ENCODE measurements at places on chromosomes 6 and 20.

DNA sequence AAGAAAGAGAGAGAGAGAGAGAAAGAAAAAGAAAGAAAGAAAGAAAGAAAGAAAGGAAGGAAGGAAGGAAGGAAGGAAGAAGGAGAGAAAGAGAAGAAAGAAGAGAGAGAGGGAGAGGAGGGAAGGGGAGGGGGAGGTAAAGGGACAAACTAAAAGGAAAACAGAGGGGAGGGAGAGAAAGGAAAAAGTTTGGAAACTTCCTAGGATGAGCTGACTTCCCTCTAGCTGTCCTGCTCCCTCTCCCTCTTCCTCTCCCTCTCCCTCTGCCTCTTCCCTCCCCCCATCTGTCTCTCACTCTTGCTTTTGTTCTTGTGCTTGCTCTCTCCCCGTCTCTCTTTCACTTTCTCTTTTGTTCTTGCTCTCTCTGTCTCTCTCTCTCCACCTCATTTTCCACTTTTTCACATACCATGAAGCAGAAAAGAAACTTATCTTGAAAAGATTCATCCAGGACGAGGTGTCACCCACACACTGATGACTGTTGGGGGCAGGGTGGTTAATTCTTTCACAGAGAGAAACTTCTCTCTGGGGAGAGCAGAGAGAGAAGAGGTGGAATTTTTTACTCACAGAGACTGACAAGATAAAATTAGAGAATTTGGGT lies 56.4 kb upstream of the DUSP22 start:
- DNase-seq: no peak

DNA sequence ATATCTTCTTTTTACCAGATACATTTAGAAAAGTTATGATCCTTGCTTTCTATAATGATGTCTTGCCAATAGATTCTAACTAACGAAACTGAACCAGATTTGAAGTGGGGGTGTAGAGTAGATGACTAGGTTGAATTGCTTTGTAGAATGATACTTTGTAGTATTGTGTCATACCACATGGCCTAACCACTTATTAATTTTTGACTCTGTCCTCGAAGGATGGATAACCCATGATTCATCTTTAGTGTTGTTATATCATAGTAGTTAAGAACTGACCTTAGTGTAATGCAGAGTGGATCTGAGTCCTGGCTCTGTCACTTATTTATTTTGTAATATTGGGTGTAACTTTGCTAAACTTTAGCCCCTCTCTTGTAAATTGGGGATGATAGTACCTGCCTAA lies 4.5 kb downstream of the PHF3 start:
- DNase-seq: no peak

DNA sequence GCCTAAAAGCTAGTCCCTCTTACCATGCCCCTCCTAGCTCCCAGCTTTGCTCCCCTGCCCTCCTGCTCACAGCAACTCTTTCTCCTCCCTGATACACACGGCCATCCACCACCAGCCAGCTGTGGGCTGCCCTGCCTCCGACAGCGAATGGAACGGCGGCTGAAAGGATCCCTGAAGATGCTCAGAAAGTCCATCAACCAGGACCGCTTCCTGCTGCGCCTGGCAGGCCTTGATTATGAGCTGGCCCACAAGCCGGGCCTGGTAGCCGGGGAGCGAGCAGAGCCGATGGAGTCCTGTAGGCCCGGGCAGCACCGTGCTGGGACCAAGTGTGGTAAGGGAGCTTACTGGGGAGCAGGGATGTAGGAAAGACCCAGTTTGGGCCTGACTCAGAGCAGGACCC lies 16.6 kb upstream of the ZNF76 start:
- no peak for DNase-seq

GRCh38 chr20:4918473-4918872 lies 82.8 kb downstream of the SLC23A2 start:
- DNase-seq: no peak

DNA sequence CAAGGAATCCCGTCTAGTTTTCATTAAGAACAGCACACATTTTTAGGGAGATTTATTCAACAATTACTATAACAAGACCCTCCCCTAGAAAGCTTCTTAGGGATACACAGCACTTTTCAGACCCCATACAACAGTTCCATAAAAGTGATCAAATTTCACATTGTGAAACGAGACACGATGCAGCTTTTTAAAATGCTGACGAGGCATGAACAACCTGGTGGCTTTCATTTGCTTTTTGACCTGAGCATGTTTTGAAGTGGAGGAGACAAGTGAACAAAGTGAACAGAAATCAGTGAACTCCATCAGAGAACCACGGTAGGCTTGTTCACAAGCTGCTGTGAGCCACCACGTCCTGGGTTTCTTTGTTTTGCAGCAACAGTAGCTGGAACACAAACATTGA lies 112.2 kb downstream of the PCSK2 start:
- no peak for DNase-seq

- no peak for DNase-seq
Observed at GRCh38 chr6:125246566-125246965, 55.2 kb downstream of the HDDC2 start.

GRCh38 chr6:73983367-73983766 lies 287.4 kb downstream of the CD109 start:
- no peak for DNase-seq

DNA sequence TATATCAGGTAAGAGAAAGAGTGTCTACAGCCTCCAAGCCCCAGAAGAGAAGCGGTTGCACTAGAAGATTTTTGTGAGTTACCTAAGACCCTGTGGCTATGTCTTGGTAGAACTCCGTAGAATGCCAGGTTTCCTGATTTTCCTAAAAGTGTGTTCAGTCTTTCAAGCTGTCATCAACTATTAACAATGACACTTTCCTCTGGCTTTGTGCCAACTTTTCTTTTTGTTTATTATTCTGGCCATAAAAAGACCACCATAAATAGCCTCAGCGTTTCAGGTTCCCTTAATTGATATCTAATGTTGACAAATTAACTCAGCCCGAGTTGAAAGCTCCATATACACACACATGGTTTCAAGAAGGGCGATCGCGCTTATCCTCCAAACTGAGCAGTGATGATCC lies 1.2 kb downstream of the PAK5 start:
- DNase-seq: no peak

DNA sequence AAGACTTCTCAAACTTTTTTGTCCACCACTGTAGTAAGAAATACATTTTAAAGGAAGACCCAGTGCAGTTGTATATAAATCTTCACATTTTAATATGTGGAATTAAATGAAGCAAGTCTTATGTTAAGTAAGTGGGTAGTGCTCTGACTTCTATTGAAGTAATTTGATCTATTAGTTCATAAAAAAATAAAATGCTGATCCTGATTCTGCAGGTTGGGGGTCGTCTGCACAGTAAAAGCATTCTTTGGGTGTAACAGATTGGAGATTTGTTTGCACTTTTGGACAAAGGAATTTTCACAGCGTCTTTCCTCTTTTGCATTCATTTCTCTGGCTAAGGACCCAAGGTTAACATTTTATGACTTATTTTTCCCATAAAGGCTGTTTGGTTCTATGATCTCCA lies 106.8 kb downstream of the RNF144B start:
- no peak for DNase-seq

DNA sequence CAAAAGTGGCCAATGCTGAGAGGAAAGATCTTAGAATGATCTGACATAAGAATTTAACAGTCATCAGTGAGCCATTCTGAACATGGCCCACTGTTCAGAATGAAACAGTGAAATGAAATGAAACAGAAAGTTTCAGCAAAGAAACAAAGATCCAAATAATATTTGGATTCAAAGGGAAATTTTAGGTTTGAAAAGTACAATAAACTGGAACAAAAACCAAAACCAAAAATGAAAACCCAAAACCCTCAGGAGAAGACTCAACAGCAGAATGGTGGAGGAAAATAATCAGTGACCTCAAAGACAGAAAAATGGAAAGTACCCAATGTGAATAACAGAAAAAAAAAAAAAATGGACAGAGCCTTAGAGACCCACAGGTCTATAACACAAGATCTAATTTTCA lies 66.1 kb upstream of the EMILIN3 start:
- no peak for DNase-seq

DNA sequence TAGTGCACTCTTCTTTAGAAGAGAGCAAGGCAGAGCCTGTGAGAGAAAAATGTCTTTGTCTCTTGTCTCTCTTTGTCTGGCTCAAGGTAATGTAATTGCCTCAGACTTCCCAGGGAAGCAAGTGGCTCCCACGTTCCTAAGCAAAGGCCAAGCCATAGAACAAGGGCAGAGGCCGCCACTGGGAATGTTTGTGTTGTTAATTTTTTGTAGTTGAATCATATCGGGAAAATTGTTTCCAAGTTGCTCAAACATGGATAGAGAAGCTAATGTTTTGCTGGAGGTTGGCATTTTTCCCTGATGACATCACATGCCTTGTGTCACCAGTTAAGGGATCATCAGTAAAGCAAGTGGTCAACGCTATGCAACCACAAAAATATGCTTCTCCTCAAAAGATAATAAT lies 211.5 kb upstream of the FOXA2 start:
- no peak for DNase-seq

- DNase-seq: no peak
Observed at GRCh38 chr6:37085198-37085597, 79.7 kb downstream of the FGD2 start.

DNA sequence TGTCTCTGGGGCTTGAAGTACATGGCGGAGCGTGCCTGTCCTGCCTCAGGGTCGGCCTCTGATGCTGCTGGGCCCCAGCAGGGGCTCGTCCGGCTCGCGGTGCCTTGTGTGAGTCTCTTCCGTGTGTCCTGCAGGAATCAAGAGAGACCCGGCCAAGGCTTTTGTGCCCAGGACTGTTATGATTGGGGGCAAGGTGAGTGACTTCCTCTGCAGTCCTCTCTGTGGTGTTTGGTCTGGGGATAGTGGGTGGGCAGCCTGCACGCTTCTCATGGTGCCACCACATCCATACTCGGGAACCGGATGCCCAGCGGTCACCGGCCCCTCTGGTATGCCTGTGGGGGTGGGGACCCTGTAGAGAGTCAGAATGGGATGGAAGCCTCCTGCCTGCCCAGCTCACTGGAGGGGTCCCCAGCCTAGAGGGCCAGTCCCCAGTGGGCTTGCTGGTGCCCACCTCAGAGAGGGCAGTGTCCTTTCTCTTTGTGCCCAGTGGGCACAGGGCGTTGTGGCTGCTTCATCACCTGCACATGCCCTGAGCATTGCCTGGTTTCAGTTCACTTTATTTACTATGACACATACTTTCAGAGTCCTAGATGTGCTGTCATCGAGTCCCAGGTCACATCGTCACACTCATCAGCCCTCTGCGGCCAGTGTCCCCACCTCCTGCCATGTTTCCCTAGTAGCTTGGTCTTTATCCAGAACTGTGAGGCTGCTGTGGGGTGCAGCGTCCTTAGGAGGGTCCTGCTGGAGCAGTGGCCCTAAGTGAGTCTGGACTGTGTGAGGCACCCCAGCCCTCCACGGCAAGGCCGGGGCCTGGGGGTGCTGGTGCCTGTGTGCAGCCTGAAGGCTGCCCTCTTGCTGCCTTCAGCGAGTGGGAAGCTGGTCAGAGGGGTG lies 40.7 kb downstream of the PYGB start:
- no peak for DNase-seq

- no peak for DNase-seq
Observed at GRCh38 chr6:16524380-16524707, 236.9 kb downstream of the ATXN1 start.

DNA sequence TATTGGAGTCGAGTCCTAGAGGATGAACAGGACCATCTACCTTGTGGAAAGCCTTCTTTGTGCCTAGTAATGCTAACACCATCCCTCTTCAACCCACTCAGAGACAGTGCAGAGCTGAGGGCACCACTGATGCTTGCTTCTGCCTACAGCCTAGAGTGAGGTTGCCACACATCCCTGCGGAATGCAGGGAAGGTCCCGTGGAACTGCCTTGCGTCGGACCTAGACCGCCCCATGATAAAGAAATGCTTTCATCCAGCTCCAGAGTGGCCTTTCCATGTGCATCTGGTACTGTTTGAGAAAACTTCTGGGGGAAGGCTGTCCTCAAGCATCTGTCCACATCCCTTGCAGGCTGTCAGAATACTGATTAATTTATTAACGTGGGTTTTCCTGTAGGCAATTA lies 168.4 kb downstream of the PHACTR1 start:
- no peak for DNase-seq

GRCh38 chr20:31837896-31838397 lies 7.5 kb downstream of the FOXS1 start:
- DNase-seq: no peak

DNA sequence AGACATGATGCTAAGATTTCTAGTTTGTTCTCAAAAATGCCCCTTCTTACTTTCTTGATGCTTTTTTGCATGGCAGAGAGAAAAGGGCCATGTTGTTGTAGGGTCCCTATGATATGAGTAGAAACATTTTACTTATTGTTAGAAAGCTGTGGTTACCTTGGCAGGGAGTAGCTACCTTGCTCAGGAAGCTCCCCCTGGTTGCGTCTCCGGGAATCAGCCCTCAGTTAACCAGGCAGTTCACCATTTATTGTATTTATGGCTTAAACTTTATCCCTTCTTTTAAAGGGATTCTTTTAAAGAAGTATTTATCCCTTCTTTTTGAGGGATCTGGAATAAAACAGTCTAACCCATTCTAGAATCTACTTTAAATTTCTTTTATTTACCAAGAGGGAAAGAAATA lies 113.9 kb upstream of the PROKR2 start:
- no peak for DNase-seq

DNA sequence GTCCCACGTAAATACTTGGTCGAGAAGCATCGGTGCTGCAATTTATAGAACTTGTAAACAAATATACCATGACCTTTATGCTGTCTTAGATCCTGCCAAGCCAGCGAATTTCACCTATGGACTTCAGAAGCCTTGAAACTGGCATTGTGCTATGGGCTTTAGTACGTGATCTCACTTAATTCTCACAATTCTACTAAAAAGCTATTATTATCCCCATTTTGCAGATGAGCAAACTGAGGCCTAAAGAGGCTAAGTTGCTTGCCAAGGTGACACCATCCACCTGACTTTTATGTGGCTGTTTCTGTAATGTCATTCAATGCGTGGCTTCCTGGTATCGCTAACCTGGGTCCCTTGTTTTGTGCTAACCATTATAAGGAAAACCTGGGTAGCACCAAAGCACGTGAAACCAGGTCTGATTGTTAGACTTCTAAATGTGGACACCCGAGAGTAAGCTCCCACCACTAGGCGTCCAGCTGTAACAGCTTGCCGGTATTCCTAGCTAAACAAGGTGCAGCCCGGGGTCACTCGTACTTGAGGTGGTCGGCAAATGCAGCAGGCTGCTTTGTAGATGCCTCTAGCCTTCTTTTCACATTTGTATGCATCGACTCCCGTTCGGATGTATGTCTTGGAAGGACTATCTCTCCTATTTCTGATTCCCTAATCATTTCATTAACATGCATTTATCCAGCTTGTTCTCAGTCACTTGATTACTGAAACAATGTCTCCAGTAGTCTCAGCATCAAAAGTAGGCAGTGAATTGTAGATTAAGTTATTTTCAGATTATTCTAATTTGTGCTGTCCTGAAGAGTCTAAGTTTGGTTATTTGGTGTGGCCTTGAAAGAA lies 1.1 kb downstream of the SYNJ2 start:
- no peak for DNase-seq

DNA sequence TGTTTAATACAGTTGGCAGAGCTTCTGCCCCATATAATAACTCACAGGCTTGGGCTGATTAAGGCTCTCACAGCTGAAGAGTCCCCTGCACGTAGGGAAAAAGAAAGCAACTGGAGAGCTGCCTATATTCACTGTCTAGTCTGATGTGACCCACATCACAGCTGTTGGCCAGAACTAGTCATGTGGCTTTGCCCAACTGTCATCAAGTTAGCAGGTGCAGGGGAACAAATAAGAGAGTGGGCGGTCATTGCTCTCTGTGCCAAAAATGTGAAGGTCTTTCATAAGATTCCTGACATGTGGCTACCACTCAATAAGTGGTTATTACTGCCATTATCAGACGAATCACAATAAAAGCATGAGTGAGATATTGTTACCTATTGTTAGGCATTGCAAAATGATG lies 665.2 kb downstream of the DOK5 start:
- DNase-seq: no peak
